ENCODE measurements at places on chromosomes 3 and 15.

- no peak for DNase-seq
Measured at GRCh38 chr3:171842864-171843518, at the start of gene TMEM212. TMEM212 (plus strand) TSS chr3:171843349; CDS start chr3:171843384, 35 bp downstream.

DNA sequence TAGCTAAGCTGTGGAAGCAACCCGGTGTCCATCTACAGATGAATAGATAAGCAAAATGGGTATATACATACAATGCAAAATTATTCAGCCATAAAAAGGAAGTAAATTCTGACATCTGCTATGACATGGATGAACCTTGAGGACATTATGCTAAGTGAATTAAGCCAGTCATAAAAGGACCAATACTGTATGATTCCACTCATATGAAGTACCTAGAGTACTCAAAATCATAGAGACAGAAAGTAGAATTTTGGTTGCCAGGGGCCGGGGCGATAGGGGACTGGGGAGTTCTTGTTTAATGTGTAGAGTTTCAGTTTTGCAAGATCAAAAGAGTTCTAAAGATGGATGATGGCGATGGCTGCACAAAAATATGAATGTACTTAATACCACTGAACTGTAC is 10.3 kb downstream of the EID1 start:
- DNase-seq, result no peak

- DNase-seq, result no peak
Measured at GRCh38 chr15:62474771-62475124, 309.7 kb upstream of the C2CD4B start.

- DNase-seq, result no peak
Measured at GRCh38 chr3:121667333-121667732, 6.6 kb upstream of the HCLS1 start.

- DNase-seq, result no peak
Measured at GRCh38 chr15:74988007-74988800, 7.2 kb upstream of the SCAMP5 start.

- DNase-seq, result no peak
Measured at GRCh38 chr3:171813897-171814460, 3.7 kb upstream of the PLD1 start.

DNA sequence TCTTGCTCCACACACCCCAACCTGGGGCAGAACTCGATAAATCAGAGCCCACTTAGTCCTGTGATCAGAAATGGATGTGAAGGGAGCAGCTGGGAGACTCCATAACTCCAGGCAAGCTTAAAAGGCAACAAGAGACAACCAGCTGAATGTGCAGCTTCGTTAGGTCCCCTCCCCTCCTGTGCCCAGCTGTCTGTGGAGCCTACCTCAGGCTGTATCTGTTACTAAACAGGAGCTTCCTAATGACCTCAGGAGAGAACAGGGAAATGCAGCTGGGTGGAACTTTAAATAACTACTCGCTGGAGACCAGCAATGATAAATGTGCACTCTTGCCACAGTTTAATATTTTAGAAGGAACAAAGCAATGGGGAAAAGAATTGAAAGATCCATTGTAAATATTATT is 25.9 kb downstream of the SLC9A9 start:
- DNase-seq, result no peak

- no peak for DNase-seq
Measured at GRCh38 chr15:43792761-43793476, 799 bp downstream of the SERF2 start.

Measured in renal pelvis (tissue), 12 donors.